Prostate gland (tissue), 2 donors: ENCODE measurements at places on chromosomes 4 and X.

- no peak for DNase-seq
These were observed 36.3 kb downstream of the OPHN1 start for GRCh38 chrX:68396953-68397352.

DNA sequence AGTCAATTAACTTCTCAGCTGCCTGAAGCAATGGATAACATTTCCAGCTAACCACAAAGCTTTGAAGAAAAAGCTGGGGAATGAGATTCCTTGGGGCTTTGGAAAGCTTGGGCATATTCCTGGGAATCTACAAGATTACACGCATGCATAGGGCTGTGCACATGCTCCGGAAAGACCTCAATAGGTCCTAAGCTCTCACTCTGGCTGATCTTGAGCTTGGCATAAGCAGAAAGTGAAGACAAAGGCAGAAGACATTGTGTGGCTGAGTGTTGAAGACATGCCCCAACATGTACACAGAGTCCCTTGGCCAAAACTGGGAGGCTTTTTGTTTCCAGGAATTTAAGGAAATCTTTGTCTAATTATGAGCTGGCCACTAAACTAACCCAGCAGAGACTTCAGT is 31.2 kb downstream of the ATG4A start:
- no peak for DNase-seq

DNA sequence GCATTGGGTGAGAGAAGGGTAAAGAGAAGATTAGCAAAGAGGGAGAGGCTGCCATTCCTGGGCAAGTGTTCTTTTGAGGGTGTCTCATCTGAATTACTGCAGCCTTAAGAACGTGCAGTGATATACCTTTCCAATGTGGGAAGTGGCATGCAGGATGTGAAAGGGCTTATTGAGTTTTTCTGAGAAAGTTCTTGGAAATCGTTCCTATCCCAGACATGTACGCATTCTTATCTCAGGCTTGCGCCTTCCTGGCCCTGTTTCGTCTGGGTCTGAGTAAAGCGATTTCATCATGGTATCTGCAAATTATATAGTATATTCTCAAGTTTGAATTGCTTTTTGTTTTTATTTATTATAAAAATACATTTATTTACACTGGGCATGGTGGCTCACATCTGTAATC is 699.8 kb downstream of the TRAM1L1 start:
- no peak for DNase-seq

DNA sequence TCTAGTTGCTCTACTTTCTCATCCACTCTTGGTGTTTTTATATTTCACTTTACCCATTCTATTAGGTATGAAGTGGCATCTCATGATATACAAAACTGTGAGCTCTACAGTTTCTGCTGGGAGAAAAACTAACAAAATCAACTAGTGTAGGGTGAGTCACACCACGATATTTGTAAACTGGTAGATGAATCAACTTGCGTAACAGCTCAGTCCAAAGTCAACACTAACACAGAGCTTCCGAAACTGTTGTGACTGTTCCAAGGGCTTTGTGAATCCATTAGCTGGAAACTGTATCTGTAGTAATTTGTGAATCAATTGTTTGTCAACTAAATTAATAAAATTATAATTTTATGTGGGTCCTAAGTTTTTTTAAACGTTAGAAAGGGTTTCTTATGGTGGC is 119.8 kb upstream of the TSPAN5 start:
- no peak for DNase-seq
